ENCODE measurements at places on chromosomes 12 and 14. TPM values are rescaled to one million over a fixed set of nuclear protein-coding genes. Genes with fewer than 3 reads are reported as not detected.
A peak's percentile ranks its signal among the peaks of the same experiment; 100 is the strongest.

- no peak overlapping the region for H3K27ac ChIP-seq
- H3K4me1 ChIP-seq, result no peaks in the 10 kb centered on the region
- no peaks in the 10 kb centered on the region for H3K36me3 ChIP-seq
- no peaks in the 10 kb centered on the region for H3K27me3 ChIP-seq
- H3K4me3 ChIP-seq, result no peak overlapping the region
These were observed 166.7 kb upstream of the E2F7 start for GRCh38 chr12:77232045-77232444.

DNA sequence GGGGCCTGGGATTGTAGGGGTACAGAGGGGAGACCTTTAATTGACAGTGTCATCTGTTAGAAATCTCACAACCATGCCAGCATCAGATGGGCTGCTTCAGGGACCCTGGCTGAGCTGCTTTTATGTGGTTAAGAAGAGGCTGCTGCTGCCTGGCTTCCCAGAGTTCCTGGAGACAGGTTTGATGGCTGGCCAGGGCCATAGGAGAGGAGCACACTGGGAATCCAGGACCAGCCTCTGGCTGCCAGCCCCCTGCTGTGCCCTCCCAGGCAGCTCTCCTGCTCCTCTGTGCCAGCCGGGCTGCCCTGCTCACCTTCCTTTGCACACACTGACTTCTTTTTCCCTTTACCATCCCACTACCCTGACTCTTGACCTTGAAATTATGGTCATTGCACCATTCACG lies 507 bp upstream of the KRT73 start:
- H3K27ac ChIP-seq, result no peak overlapping the region
- no peak for DNase-seq
- no peak overlapping the region for H3K4me3 ChIP-seq
- peaks cover 27% of the 10 kb centered on the region for H3K4me1 ChIP-seq

- H3K4me1 ChIP-seq, result no peaks in the 10 kb centered on the region
- H3K27ac ChIP-seq, result no peak overlapping the region
- no peaks in the 10 kb centered on the region for H3K27me3 ChIP-seq
- H3K36me3 ChIP-seq, result no peaks in the 10 kb centered on the region
- DNase-seq, result no peak
These were observed 385.4 kb downstream of the CCDC91 start for GRCh38 chr12:28575593-28576205.

DNA sequence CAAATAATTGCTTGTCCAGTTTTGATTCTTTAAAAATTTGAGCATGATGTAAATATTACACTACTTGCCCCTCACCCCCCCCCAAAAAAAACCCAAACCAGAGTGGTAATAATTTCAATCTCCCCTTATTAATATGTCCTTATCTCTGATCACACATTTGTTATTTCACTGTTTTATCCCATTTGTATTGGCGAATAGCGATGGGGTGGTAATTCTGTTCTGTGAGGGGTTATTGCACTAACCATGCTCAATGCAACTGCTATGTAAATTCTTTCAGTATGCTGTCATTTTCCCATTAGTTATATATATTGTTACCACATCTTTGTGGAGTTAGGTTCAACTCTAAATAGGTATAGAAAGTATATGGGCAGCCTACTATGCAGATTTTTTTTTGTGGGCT lies 1.1 kb downstream of the RIMKLB start:
- H3K36me3 ChIP-seq, result peaks cover 4% of the 10 kb centered on the region
- DNase-seq, result no peak
- peaks cover 20% of the 10 kb centered on the region for H3K4me1 ChIP-seq

DNA sequence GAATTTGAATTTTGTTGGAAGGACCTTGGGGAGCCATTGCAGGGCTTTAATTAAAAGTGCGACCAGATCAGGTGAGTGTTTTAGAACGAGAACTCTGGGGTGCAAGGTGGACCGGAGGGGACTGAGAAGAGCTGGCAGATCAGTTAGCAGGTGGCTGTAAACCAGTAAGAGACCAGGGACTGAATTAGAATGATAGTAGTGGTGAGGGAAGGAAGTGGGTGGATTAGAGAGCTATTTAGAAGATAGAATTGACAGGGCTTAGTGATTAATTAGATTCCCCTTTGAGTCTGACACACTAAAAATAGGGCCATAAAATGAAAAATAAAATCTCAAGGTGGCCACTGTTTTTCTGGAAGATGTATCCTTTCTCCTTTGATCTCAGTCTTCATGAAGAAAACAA lies 44.8 kb downstream of the PLXNC1 start:
- H3K27me3 ChIP-seq, result no peaks in the 10 kb centered on the region
- peaks cover 59% of the 10 kb centered on the region for H3K36me3 ChIP-seq
- H3K27ac ChIP-seq, result peak overlapping the region; percentile 23
- peaks cover 17% of the 10 kb centered on the region for H3K4me1 ChIP-seq
- no peak for DNase-seq

- no peak for DNase-seq
- no peaks in the 10 kb centered on the region for H3K36me3 ChIP-seq
- H3K4me1 ChIP-seq, result no peaks in the 10 kb centered on the region
- no peaks in the 10 kb centered on the region for H3K27me3 ChIP-seq
- no peak overlapping the region for H3K4me3 ChIP-seq
- no peak overlapping the region for H3K27ac ChIP-seq
These were observed 50.3 kb downstream of the CCNK start for GRCh38 chr14:99531251-99532096.

GRCh38 chr12:122668268-122668667 lies 34.9 kb downstream of the HCAR2 start:
- no peaks in the 10 kb centered on the region for H3K4me1 ChIP-seq
- no peak for DNase-seq
- no peak overlapping the region for H3K27ac ChIP-seq
- no peak overlapping the region for H3K4me3 ChIP-seq

- no peaks in the 10 kb centered on the region for H3K36me3 ChIP-seq
- H3K27ac ChIP-seq, result no peak overlapping the region
- no peak for DNase-seq
- H3K4me3 ChIP-seq, result no peak overlapping the region
- H3K4me1 ChIP-seq, result no peaks in the 10 kb centered on the region
These were observed 317.7 kb downstream of the BMP4 start for GRCh38 chr14:53638966-53639365.

DNA sequence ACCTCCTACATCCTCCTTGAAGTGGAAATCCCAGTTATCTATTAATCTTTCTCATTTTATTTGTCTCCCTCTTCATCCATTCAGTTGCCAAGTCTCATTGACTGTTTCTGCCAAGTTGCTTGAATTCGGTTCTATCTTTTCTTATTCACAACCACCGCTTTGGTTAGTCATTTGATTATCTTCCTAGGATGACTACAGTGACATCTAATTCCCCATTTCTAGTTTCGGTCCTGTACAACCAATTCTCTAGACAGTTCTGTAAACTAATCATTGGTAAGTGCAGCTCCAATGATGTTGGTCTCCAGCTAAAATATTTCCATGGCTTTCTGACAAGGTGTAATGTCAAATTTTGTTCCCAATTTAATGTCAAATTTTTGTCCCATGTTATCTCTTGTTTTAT lies 220.1 kb downstream of the ADAMTS20 start:
- no peaks in the 10 kb centered on the region for H3K27me3 ChIP-seq
- no peak for DNase-seq

- no peak overlapping the region for H3K4me3 ChIP-seq
- no peak overlapping the region for H3K27ac ChIP-seq
- H3K4me1 ChIP-seq, result no peaks in the 10 kb centered on the region
- no peaks in the 10 kb centered on the region for H3K36me3 ChIP-seq
- H3K27me3 ChIP-seq, result no peaks in the 10 kb centered on the region
These were observed 43.8 kb upstream of the BMP4 start for GRCh38 chr14:54000341-54000811.

GRCh38 chr12:24852420-24852819 lies 96.5 kb downstream of the BCAT1 start:
- H3K4me1 ChIP-seq, result no peaks in the 10 kb centered on the region
- no peak overlapping the region for H3K27ac ChIP-seq
- no peaks in the 10 kb centered on the region for H3K27me3 ChIP-seq
- H3K4me3 ChIP-seq, result no peak overlapping the region
- no peak for DNase-seq

GRCh38 chr12:87812030-87812429 lies 217.2 kb downstream of the C12orf50 start:
- H3K27ac ChIP-seq, result no peak overlapping the region
- no peaks in the 10 kb centered on the region for H3K27me3 ChIP-seq
- H3K4me3 ChIP-seq, result no peak overlapping the region

GRCh38 chr12:118842866-118843265 lies 138.5 kb upstream of the SRRM4 start:
- H3K36me3 ChIP-seq, result no peaks in the 10 kb centered on the region
- H3K4me3 ChIP-seq, result no peak overlapping the region
- no peak overlapping the region for H3K27ac ChIP-seq
- DNase-seq, result no peak

The RAB21 gene
- 56.3 TPM for total RNA-seq

The PYGL gene
- not detected for total RNA-seq

The CDH24 gene
- 1.6 TPM for total RNA-seq

The EXOC3L4 gene
- total RNA-seq, result not detected

The PIK3C2G gene
- not detected for total RNA-seq

Data from activated CD8-positive, alpha-beta T cell treated with anti-CD3 and anti-CD28 coated beads, Interleukin-2, amount 10 ng/mL, durations not matched to agents 7 days and 5 days (primary cell).